ENCODE measurements at places on chromosomes 1 and 21. TPM values are rescaled to one million over a fixed set of nuclear protein-coding genes. Genes with fewer than 3 reads are reported as not detected.

Gene CYP4X1
- 12.5 TPM for total RNA-seq

Gene C1orf87
- total RNA-seq = not detected

Gene RGS8
- total RNA-seq = 5.6 TPM

Gene AMY1A
- not detected for total RNA-seq

Gene FCER1G
- total RNA-seq = 0.70 TPM

Gene ZFP69B
- total RNA-seq = 8.3 TPM

DNA sequence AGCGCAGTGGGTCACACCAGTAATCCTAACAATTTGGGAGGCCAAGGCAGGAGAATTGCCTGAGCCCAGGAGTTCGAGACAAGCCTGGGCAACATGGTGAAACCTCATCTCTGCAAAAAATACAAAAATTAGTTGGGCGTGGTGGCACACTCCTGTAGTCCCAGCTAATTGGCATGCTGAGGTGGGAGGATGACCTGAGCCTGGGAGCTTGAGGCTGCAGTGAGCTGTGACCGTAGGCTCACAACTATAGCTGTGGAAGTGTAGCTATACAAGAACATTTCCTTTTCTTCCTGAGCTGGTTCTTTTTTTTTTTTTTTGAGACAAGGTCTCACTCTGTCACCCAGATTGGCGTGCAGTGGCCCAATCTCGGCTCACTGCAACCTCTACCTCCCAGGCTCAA, 19.1 kb upstream of the ZNF697 start:
- no peaks in the 10 kb centered on the region for H3K27me3 ChIP-seq
- no peak overlapping the region for H3K27ac ChIP-seq
- no peak overlapping the region for H3K4me3 ChIP-seq
- H3K36me3 ChIP-seq = no peaks in the 10 kb centered on the region
- no peaks in the 10 kb centered on the region for H3K4me1 ChIP-seq

- H3K27me3 ChIP-seq = no peaks in the 10 kb centered on the region
- peak overlapping the region; percentile 97 for H3K4me3 ChIP-seq
- DNase-seq = no peak
- peaks cover 9% of the 10 kb centered on the region for H3K4me1 ChIP-seq
These were observed 948 bp downstream of the PRUNE1 start for GRCh38 chr1:151009206-151009587.

DNA sequence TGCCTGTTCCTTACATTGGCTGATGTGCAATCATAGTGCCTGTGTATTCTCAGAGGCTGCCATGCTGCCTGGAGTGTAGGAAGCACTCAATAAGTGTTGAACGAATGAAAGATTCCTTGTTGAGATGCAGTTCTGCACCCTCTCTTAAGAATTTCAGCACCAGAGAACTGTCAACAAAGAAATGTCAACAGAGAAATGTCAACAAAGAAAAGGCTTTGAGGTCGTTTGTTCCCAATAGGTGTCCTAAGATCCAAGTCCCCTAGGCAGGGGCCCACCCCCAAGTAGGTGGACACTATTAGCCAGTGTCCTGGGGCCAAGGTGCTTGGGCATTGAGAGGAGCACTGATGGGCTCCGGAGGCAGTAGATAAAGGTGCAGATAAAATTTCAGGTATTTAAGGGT, 12.6 kb downstream of the KCND3 start:
- no peaks in the 10 kb centered on the region for H3K36me3 ChIP-seq
- H3K4me1 ChIP-seq = peaks cover 2% of the 10 kb centered on the region
- no peak for DNase-seq
- no peak overlapping the region for H3K4me3 ChIP-seq
- H3K27me3 ChIP-seq = peaks cover 87% of the 10 kb centered on the region

DNA sequence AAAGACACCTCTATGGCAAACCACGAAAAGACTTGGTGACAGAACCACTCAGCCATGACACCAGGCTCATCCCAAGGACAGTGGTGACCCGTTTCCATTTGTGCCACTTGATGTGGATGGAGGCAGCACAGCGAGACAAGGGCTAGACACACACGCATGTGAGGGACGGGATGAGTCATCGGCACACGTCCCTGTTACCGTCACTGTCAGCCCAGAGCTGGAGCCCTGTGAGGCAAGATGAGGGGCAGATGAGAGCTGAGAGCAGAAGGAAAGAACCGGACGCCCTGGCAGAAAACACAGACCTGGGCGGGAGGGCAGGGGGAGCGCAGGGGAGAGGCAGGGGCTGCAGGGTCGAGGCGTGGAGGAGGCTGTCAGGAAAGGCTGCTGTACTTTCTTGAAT, 57.8 kb downstream of the SIK1 start:
- no peak overlapping the region for H3K4me3 ChIP-seq
- no peaks in the 10 kb centered on the region for H3K4me1 ChIP-seq
- H3K27me3 ChIP-seq = no peaks in the 10 kb centered on the region
- no peak for DNase-seq
- no peaks in the 10 kb centered on the region for H3K36me3 ChIP-seq
- H3K27ac ChIP-seq = no peak overlapping the region

DNA sequence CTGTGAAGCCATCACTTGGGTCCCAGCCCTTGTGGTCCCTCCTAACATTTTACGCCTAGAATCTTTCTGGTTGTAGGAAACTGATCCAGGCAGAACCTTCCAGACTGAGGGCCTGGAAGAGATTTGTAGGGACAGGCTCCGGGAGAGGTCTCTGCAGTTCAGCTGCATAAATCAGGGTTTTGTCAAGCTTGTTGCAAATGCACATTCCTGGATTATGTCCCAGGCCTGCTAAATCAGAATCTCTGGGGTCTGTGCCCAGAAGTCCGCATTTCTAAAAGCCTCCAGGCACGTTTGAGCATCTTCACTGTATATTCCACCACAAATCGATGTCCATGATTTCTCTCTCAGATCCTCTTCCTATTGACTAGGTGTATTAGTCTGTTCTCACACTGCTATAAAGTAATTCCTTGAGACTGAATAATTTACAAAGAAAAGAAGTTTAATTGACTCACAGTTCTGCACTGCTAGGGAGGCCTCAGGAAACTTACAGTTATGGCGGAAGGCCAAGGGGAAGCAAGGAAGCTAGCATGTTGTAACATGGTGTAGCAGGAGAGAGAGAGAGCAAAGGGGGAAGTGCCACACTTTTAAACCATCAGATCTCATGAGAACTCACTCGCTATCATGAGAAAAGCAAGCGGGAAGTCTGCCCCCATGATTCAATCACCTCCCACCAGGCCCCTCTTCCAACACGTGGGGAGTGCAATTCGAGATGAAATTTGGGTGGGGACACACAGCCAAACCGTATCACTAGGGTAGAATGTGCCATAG, 1.2 kb upstream of the FHAD1 start:
- no peak for DNase-seq
- H3K4me1 ChIP-seq = peaks cover 2% of the 10 kb centered on the region
- H3K27ac ChIP-seq = no peak overlapping the region
- H3K36me3 ChIP-seq = no peaks in the 10 kb centered on the region
- no peak overlapping the region for H3K4me3 ChIP-seq
- H3K27me3 ChIP-seq = no peaks in the 10 kb centered on the region

- no peak overlapping the region for H3K27ac ChIP-seq
- DNase-seq = peak; percentile 59
- H3K4me1 ChIP-seq = peaks cover 4% of the 10 kb centered on the region
These were observed 2.0 kb downstream of the XKR8 start for GRCh38 chr1:27961646-27962221.

DNA sequence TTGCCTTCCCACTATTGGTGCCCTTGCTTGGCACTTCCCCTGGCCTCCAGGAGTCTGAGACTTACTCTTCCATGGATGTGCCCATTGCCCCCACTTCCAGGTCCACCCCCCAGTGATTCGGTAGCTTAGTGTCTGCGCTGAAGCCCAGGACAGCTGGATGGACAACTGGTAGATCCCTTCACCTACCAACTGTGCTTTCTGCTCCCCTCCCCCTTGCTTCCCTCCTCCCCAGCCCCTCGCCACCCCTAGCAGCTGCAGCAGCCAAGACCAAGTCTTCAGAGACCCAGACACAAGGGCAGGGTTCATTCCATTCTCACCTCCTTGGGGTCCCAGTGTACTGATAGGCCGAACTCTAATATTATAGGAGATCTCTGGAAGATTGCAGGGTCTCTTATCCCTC, 6.9 kb downstream of the LMNA start:
- H3K27me3 ChIP-seq = no peaks in the 10 kb centered on the region
- peaks cover 28% of the 10 kb centered on the region for H3K4me1 ChIP-seq
- no peak overlapping the region for H3K4me3 ChIP-seq
- H3K36me3 ChIP-seq = peaks cover 29% of the 10 kb centered on the region

DNA sequence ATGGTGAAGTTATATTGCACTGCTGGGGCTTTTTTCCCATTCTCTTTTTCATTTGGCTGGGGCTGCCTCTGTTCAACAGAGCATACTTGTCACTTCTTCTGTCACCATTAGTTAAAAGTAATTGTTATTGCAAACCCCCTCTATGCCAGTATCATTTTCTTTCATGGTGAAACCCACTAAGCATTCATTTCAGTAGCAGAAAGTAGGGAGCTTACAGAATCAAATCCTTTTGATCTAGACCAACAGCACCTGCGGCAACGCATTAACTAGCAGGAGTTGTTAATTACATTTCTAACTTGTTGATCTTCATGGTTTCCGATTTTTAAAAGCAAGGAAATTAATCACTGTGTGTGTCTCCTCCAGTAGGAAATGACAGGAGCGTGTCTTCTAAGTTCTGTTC, 15.0 kb downstream of the SMYD2 start:
- no peak for DNase-seq
- no peak overlapping the region for H3K27ac ChIP-seq
- no peaks in the 10 kb centered on the region for H3K27me3 ChIP-seq
- H3K36me3 ChIP-seq = no peaks in the 10 kb centered on the region
